Aorta (tissue), 5 donors: ENCODE measurements at places on chromosomes 5 and 9.
A peak's percentile ranks its signal among the peaks of the same experiment; 100 is the strongest.

- no peak for DNase-seq
These were observed 1.5 kb upstream of the MRPS30 start for GRCh38 chr5:44807269-44807668.

GRCh38 chr5:124725040-124725434, 21.4 kb downstream of the ZNF608 start:
- no peak for DNase-seq

GRCh38 chr5:14870337-14871213, 1.0 kb downstream of the ANKH start:
- no peak for DNase-seq

DNA sequence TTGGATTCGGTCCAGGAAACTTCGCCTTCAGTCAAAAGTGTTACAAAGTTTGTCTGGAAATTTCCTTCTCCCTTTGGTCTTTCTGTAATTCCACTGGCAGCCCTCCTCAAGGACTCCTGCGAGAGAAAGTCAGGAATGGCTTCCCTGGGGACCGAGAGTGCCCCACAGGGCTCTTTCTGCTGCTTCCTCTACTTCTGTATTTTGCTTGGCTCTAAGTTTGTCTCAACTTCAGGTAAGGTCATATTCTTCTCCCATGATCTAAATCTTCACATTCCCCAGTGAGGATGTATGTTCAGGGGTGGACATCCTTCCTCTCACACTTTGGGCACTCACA, 10.3 kb upstream of the RIOK2 start:
- DNase-seq, result no peak

DNA sequence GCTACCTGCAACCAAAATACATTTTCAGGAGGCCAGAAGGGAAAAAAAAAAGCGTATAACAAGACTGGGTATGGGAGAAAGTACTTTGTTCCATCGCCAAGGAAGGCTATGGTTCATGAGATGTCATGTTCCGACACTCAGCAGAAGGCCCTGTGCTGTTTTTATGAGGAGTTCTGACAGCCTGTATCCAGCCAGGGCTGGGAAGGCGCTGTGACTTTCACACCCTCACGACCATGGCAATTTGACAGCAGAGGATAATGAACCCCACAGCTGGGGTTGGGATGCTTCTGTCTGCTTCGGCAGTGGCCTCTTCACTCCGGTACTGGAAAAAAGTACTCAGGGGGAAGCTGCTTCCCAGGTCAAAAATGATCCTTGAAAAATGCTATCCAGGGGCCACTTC, 154.4 kb downstream of the PRELID2 start:
- DNase-seq, result no peak

GRCh38 chr5:54700986-54701578, 183.5 kb downstream of the SNX18 start:
- DNase-seq, result no peak

GRCh38 chr5:179805070-179805528, 1.6 kb downstream of the MGAT4B start:
- DNase-seq, result no peak

- DNase-seq, result no peak
These were observed 1136.3 kb upstream of the ACO1 start for GRCh38 chr9:31248156-31248555.

DNA sequence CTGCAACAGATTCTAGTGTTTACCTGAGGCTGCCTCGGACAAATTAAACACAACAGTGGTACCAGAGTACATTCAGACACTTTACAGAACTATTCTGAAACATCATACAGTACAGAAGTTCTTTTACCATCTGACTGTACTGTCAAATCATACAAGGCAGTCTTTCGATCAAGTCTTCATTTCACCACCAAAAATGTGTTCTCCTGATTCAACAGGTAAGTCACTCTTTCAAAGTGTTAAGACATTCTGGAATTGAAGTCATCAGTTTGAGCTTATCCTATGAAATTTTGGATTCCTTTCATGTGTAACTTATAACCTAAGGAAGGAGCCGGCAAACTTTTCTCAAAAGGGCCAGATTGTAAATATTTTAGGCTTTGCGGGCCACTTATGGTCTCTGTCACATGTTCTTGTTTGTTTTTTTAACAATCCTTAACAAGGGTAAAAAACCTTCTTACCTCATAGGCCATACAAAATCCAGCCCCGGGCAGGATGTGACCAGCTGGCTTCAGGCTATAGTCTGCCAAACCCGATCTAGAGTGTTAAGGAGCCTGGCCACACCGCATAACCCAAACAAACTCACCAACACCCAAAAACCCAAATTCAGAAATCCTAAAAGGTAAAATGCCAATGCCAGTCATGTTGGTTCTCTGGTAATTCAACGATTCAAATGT, 151.6 kb downstream of the DENND1A start:
- no peak for DNase-seq

- DNase-seq, result no peak
These were observed 40.6 kb upstream of the N4BP3 start for GRCh38 chr5:178072749-178073148.

DNA sequence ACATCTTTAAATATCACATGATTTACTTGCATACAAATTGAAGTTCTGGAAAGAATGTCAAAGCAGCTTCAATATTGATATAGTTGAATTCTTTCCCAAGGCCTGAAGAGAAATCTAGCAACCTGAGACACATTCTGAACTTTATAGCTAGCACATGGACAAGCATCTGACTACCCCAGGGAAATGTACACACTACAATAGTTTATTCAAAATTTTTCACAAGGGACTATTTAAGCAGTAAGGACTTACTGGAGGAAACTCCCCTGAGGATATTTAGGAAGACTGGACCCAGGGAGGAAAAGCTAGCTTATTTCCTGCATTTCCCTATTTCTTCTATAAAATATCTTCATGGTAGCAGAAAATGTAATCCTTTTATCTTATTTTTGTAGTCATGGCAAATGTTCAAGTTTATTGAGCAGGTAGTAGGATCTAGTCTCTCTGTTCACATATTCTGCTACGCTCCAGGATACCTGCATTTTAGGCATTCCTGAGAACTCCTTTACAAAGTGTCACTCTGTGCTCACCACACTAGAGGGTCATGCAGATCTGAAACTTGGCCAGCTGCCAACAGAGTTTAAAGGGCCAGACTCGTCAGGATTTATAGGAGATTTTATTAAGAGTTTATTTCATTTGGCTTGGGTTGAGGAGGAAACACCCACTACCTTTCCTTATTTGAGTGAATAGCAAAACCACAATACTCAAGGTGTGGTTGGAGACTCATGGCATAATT, 348.4 kb upstream of the FTMT start:
- peak; percentile 40 for DNase-seq

- DNase-seq, result no peak
These were observed 281.8 kb downstream of the MTRR start for GRCh38 chr5:8150791-8151190.

DNA sequence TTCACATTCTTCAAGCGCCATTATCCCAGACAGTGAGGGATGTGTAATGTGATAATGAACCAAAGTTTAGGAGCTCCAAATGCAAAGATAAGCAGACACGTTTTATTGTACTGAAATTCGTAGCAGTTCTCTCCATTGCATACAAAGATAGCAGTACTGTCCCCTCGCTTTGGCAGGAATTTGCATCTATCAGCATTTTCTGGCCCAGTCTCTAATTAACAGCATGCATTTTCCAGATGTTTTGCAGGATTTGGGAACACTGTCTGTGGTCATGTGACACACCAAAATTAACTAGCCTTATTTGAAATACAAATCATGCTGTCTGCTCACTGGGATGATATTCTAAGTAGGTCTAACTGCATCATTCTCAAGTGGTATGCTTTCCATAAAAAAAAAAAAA, 235.9 kb upstream of the TRPM3 start:
- no peak for DNase-seq

DNA sequence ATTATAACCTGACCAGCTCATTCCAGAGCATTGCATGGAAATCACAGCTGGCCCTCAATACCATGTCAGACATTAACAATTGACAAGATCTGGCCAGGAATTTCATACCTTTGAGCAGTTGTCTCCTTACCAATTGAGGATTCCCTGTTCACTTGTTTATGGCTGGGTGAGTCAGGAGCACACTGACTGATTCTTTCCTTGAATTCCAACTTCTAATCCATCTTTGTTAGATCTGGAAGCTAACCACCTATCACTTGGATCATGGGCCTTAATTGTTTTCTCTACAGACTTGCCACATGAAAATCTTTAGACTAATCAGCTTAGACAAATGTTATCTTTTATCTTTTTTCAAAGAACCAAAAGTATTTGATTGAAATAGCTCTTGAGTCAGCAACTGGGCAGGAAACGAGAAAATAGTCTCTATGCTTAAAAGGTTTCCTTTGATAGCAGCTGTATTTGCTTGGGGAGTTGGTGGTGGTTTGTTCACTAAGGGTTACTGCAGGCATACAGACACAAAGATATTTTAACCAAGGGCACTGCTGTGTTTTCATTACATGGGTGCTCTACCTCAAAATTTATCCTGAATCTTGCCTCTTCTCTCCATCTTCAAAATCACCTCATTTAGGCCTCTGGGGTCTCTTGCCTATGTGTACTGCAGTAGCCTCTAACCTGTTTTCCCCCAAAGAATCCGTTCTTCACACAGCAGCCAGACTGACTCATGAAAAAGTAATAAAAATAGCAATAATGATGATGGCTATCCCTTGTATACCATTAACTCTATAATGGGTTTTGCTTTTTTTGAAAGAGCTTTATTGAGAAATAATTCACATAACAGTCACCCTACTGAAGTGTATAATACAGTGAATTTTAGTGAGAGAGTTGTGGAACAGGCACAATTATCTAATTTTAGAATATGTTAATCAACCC, 197.0 kb upstream of the NMUR2 start:
- no peak for DNase-seq

GRCh38 chr9:82912645-82913044, 150.3 kb downstream of the RASEF start:
- no peak for DNase-seq

- DNase-seq, result no peak
These were observed 22.0 kb upstream of the MAP1B start for GRCh38 chr5:72085319-72085718.

GRCh38 chr5:140251527-140251973, 51.4 kb downstream of the PFDN1 start:
- DNase-seq, result no peak

DNA sequence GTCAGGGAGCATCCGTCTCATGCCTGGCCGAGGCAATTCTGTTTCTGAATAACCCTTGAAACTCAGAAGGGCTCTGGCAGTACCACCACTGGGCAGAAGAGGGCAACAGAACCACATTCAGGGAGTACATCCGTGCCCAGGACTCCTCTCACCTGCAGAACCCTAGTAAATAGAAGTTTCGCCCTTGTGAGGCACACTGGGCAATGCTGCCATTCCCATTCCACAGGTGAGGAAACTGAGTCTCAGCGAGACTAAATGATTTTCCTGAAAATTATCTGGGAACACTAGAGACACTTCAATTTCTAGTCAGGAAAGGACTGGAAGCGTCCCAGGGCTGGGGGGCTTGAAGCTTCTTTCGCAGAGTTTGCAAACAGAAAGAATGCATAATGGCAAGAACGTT, 74.7 kb downstream of the FGF1 start:
- peak; percentile 76 for DNase-seq

DNA sequence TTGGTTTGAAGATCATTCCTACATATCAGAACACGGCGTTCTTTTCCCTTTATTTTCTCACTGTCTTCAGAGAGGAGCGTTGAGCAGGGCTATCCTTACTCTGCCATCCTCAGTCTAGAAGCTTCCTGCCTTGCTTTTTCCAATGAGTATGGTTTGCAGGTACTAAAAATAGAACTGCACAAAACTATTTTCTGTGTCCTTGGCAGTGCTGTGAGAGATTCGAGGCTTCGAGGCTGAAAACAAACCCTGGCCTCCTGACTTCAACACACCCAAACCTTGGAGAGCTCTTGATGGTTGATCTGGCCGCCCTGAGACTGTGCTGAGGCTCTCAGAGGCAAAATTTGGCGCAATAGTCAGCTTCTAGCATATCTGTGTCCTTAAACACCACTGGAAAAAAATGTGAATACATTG, 78.9 kb downstream of the GOLPH3 start:
- no peak for DNase-seq

- DNase-seq, result peak; percentile 84
These were observed at the start of gene DMRTA1 for GRCh38 chr9:22446589-22446949. DMRTA1 (plus strand) TSS chr9:22446824; CDS start chr9:22447066, 242 bp downstream.

DNA sequence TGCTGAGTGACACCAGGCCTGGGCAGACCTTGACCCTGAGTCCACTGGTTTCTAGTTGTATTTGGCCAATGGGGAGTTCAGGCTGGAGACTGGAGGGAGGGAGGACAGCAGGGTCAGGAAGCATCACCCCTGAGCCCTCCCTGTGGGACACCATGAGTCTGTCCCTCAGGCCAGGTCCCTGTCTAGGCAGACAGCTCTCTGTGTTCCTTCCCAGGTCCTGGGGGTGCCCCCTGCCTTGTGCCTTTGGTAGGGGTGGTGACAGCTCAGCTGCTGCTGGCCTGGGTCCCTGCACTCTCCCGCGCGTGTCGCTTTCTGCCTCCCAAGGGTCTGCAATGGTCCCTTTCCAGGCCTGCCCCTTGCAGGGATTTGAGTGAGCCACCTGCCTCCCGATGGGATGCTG, 125.5 kb downstream of the OLFM1 start:
- DNase-seq, result peak; percentile 29

GRCh38 chr5:137438932-137439331, 60.2 kb downstream of the SPOCK1 start:
- DNase-seq, result no peak

DNA sequence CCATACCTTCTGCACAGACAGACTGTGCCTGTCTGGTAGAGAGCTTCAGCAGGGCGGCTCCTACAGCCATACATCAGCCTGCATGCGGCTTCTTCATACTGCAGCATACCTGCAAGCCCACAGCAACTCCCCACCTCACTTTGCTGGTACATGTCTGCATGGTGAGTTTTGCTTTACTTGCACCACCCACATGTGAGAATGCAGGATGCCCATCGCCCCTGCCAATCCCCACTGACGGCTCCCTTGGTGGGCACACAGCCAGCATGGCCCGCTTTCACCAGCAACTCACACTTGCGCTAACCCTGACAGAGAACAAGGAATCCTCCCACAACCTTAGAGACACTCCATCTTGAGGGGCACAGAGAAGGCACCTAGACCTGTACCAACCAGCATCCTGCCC, 114.9 kb downstream of the DTWD2 start:
- DNase-seq, result no peak
